Left renal pelvis (tissue), 4 donors: ENCODE measurements at places on chromosomes 5 and 9. TPM values are rescaled to one million over a fixed set of nuclear protein-coding genes. Genes with fewer than 3 reads are reported as not detected.

DNA sequence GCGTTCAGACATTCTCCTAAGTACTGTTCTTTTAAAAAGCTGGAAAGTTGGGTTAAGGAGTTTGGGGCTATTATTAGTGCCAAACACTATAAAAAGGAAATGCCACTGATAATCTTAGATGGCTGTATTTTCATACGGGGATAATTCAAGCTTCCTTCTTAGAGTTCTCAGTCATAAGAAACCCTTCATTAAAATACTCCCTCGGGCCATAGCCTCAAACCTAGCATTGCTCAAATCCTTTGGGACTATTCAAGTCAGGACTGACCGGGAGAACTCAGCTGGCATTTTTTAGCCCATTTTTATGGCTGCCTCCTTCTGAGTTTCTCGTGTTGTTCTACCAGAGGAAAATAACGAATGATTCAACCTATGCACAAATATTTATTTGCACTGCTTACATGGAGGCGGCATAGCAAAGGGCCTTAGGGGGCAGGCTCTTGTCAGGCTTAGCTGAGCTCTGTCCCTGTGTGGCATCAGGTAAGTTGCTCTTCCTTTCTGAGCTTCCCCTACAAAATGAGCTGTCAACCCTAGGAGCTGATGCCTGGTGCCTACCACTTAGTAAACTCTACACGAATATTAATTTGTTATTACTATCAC lies 33.5 kb upstream of the ADAM19 start:
- DNase-seq: no peak

DNA sequence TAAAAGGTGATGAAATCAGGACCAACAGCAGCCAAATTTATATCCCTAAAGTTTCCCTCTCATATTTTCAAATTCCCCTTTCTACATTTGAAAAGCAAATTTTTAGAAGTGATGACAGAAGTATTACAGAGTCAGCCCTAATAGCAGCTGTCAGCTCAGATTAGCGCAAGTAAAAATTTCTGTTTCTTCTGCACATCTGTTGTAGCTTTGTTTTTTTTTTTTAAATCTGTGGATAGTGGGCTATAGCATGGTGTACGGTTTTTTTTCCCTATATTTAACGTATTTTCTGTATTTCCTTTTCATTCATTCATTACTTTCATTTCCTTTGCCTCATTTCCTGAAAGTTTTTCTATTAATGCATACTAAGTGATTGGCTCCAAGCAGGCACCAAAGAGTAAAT lies 99.1 kb downstream of the MACIR start:
- DNase-seq: no peak

DNA sequence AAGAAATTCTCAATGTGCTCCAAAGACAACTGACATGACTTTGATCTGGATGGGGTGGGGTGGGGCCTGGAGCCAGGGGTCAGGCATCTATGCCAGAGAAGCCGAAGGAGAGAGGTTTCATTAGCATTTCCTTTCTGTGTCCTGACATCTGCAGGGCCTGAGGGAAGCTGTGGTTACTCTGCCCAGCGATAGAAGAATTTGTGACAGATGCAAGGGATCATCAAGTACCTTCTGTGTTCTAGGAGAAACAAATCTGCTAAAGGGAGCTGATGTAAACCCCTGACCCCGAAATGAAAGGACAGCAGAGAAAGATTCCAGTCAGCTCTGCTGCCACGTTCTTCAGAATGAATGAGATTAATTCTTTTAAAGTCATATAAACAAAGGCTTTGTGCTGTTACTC lies 335.7 kb downstream of the PRELID2 start:
- no peak for DNase-seq

GRCh38 chr5:176712546-176713304 lies 65.4 kb downstream of the TSPAN17 start:
- no peak for DNase-seq

DNA sequence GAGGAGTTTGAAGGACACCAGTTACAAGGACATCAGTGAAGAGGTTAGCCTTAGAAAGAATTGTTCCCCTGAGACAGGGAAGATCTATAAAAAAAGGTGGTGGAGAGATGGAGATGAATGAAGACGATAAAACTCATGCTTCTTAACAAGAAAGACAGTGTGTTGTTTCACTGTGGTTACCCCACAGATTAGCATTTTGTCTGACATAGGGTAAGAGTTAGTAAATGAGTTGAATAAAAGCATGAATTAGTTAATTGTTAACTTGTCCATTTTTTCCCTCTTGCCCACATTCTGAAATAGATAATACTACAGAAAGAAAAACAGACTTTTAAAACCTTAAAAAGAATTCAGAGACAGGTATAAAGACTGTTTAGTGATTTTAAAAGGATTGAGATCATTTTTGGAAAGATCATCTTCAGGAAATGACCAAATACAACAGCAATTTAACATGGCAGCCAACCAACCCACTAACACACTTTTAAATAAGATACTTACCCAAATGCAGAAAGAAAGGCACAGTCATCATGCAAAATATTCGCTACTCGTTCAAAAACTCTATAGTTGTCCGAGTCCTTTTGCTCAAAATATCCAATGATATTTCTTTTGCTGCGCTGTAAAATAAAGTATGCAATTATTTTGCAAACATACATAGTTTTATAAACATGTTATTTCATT lies 78.5 kb downstream of the ERP44 start:
- DNase-seq: no peak

DNA sequence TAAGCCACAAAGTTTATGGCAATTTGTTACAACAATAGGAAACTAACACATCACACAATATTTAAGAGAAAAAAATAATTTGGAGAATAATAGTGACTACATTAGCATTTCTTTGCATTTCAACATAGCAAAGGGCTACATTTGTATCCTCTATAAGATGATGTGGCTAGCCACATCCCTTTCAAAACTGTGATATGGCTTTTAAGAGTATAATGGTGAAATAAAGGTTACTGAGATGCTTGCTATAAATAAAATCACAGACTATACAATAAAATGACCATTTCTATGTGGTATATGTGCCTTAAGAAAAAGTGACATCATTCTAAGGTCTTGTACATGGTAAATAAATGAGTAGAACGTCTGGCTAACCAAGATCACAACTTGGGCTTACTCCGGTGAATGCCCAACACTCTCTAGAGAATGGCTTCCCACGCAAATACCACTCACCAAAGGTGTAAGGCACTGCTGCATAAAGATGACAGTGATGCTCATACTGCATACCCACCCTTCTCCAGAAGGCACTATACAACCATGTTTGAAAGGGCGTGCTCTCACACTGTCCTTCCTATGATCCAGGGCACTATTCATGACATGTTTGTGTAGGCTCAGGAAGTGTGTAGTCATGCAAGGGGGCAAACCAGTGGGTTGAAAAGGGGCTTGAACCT lies 286.5 kb downstream of the MLLT3 start:
- DNase-seq: no peak

LYRM7 gene
- 15.8 TPM for polyA plus RNA-seq

CSF1R gene
- 36.1 TPM for polyA plus RNA-seq
